Endothelial cell of umbilical vein (primary cell): ENCODE measurements at places on chromosomes 7 and 10.

DNA sequence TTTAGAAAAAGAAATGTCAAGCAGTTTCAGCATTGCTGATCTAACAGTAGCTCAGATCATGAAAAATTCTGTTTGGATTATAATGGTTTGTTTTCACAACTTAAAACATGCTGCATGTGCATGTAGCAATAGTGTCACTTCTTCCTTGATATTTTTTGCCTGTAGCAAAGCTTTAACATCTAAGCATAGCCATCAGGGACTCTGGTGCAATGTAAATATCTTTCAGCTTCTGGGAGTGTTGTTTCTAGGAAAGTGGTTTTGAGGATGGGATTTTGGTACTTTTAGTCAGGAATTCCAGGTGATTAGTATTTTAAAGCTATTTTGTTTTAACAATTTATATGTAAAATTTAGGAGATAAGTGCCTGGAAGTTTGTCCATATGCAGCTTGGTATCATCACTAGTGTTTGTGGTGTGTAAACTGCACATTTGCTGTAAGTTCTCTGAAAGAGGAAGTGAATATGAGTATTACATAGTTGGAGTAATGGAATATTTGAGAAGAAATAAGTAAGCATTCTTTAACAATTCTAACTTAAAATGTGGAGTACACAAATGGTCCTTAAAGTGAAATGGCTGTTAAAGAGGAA, 1.9 kb downstream of the RSBN1L start:
- DNase-seq, result peak; percentile 23

DNA sequence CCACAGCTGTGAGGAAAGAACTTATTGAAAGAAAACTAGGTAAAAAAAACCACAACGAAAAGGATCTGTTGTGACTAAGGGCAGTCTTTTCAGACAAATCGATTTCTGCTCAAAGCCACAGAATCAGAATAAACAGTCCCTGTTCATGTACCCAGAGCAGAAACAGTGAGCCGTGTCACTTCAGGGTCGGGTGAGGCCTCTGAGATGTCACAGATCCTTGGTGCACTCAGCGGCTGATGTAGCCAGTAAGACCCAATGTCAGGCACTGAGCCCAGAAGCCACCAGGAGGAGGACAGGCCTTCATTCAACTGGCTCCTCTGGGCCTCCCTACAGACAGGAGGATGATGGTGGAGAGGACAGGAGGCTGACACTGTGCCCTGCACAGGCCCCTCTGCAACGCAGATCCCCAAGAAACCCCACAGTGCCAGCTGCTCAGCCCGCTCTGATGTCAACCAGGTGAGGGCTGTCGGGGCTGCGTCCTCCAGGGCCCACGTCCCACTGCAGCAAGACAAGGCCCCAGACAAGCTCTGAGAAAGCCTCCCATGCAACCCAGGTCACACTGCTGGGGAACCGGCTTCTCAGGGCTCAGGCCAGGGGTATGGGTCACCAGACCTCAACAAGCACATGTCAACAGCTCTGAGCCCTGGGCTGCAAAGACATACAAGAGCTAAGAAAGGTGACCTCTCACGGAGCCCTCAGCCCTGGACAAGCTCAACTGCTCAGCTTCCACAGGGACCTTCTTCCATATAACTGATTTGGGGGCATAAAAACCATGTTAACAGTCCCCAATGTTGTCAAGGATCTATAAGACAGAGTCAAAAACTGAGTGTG, 190.6 kb downstream of the PARD3 start:
- DNase-seq, result no peak

DNA sequence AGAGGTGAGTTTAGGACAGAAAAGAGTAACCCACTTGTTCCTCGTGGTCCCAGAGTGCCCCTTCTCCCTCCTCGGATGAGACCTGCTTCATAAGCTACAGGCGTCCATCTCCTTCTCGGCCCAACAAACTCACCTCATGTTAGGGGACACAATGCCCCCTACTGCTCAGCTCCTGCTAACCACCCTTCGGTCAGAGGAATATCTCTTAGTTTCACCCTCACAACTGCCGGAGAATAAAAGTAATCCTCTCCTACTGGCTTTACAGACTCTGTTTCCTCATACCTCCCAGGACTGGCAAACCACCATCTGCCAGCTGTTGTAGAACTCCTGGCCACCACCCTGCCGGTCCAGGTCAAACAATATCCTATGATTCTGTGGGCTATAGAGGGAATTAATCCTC, 3.2 kb downstream of the AKR1B15 start:
- no peak for DNase-seq

GRCh38 chr7:47456210-47456955, 125.5 kb downstream of the TNS3 start:
- no peak for DNase-seq

DNA sequence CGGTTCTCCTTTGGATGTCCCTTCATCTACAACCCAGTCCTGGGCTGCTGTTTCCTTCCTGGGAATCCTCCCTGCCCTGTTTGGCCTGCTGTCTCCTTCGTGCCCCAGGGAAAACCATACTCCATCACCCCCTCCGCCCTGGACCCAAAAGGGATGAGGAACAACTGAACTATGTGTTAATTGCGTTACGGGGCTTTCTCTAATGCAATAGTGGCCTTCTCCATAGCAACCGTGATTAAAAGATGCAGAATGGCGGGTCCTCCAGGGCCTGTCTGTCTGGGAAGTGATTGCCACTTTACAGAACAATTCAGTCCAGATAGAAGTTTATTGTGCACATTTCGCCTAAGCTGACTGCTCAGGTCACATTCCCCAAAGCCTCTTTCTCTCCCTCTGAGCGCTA, 112.0 kb upstream of the FGFR2 start:
- DNase-seq, result no peak

GRCh38 chr10:61366365-61366764, 86.8 kb downstream of the TMEM26 start:
- no peak for DNase-seq

GRCh38 chr10:114024876-114025610, 18.6 kb upstream of the ADRB1 start:
- no peak for DNase-seq

- peak; percentile 98 for DNase-seq
Observed at GRCh38 chr7:116426428-116427156, 72.9 kb upstream of the CAV2 start.

DNA sequence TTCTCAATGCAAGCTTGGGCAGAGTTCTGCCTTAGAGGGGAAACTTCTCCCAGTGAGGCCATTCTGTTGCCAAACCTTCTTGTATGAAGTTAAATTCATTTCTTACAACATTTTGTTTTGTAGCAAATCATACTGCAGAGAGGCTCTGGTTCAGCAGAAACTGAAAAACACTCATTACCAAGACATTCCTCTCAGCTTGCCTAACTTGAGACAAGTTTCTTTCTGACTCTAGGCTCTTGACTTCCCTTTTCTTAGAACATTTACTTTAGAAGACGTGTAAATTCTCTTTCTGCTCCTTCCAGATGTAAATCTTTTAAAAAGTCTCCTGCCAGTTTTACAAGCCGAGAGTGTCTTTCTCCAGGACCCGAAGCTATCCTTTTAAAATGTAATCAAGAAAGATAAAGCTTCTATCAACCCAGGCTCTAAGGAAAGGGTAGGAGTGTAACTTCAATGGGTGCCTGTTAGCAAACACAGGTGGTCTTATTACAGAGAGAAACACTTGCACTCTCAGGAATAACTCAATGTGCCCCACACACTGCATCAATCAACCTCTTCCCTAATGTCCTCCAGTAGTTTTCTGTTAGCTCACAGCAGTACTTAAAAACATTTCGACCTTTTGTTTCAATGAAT, 80.5 kb upstream of the TAS2R16 start:
- no peak for DNase-seq

DNA sequence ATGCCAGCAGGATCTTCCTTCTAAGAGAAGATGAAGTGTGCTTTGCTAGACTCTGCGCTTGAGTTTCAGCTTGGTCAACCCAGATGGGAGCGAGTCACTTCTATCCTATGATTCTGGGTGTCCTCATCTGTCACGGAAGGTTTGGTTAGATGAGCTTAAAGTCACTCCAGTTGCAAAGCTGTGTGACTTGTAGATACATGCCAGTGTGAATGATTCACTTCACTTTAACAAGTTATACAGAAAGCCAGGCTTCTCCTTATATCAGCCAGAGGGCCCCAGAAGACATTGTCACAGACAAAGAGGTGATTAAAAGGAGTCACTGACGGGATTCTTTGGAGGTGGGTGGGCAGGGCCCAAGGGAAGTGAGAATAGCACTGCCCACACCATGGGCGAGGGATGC, 122.6 kb upstream of the PFKP start:
- DNase-seq, result no peak

DNA sequence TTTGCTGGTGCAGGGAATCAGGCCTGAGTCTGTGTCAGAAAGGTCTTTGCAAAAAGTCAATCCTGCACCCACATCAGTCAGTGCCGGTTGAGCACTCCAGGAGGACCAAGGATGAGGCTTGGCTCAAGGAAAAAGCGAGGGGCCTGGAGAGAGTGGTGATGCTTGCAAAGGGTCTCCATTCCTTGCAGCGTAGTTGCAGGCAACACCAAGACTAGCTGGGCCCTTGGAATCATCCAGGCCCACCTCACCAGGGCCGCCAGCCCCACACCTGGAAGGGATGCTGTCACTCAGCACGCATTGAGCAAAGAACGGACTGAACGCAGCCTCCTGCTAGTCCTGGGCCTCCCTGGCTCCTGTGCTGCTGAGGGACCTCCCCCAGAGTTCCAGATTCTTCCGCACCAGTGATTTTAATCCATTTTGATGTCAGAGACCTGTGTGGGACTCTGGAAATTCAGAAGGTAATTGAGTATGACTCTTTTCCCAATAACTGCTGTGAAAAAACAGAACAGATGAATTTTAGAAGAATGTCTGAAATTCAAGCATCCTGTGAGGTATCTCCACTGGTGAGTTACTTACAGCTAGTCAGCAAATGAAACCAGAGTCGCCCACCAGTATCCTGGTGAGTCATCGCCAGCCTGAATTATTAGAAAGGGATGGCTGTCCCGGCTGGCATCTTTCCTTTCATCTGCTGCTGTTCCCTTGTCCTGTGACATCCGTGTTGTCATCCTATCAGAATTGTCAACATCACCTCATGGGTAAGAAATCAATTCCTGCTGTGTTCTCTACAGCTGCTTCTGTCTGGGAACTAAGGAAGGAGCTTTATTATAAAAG, 150.8 kb upstream of the NPS start:
- peak; percentile 3 for DNase-seq

- no peak for DNase-seq
Observed at GRCh38 chr7:46909601-46910051, 672.3 kb downstream of the TNS3 start.

DNA sequence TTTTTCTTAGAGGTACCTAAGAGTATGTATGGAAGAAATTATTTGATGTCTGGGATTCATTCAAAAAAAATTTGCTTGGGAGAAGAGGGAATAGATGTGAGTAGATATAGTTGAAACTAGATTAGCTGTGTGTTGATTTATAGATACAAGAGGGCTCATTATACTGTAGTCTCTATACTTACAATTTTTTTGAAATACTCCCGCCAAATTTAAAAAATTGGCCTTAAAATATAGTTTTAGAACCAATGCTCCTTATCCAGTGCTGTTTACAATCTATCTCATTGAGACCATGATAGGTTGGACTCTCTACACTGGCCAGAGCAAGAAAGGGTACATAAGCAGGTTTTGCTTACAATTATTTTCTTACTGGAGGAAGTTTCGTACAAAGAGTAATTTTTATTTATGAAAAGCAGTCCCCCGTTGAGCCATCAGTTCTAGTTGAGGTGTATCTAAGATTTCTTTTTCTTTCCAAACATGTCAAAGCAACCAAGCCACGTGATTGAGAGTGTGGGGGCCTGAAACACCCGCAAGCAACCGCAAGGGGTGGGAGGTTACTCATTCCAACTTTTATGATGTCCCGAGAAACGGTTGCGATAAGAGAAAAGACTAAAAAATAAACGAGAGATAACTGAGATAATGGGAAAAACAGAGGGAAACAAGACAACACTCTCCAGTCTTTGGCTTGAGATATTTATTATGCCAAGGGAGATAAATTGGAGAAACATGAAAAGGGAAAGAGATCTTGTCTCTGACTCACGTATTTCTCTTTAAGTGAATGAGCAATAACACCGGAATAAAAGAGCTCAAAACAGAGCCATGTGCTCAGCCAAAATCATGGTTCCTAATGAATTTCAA, 729.2 kb downstream of the LRMDA start:
- no peak for DNase-seq

DNA sequence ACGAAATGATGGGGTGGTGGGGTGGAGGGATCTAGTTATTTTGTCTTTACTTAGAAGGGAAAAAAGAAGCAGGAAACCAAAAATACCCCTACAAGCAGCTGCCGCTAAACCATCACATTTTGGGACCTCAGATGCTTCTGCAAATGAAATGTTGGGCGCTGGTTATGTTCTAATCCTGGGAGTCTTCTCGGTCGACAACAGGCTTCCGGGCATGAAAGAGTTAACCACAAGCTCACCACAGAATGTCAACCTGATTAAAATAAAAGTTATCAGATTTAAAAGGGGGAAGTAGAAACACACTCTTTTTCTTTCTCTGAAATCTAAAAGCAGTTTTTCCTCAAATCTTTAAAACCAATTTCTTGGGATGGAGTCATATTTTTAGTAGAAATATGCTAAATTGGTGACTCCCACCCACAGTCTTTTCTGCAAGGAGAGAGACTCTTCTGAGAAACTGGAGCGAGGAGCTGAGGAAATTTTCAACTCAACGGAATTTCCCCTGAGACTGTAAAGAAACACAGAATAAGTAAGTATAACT, 16.8 kb downstream of the IL2RA start:
- no peak for DNase-seq

DNA sequence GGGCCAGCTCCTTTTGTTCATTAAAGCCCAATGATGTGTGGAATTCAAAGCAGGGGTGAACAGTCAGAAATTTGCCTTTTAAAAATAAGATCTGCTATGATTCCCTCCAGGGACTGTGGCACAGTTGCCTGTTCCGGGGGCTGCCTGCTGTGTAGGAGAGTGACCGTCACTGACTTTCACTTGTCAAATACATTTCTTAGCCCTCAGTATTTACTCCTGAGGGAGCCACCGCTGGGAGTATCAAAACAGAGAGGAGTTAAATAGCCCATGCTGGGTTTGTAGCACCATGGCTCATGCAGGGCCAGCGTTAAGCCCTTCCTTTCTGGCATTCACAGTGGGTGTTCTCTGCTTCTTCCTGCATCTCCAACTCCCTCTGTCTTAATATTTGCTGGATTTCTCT, 897.8 kb downstream of the SORCS3 start:
- DNase-seq, result no peak

DNA sequence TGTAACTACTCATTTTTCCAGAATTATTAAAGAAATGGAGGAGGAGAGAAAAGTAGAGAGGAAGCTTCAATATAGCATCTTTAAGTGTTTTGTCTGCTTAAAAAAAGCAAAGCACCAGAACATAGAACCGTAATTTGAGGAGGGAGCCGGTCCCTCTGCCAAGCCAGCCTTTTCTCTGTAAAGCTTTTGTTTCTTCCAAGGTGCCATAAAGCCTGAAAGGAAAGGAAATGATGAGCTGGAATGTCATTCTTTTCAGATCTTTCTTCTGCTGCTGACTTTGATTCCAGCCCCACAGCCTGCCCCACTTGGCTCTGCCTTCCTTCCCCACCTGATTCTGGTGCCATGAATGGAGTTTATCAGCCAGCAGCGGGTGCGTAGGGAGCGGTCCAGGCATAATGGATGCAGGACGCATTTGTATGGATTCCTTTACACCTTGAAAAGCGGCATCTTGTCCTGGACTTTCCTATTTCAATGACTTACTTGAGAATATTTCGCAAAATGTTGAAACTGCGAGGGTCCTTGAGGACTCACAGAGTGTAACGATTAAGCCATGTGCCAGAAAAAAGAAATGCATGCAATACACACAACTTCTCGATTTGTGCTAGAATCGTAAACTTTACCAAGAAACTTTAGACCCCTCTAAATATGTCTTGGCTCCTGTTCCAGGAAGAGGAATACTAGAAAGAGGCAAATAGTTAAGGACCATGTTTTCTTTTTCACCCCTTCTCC, 569.5 kb upstream of the MGMT start:
- DNase-seq, result no peak

- DNase-seq, result no peak
Observed at GRCh38 chr7:8290645-8291308, 28.8 kb upstream of the ICA1 start.
